ENCODE measurements at places on chromosomes 6 and 20. TPM values are rescaled to one million over a fixed set of nuclear protein-coding genes. Genes with fewer than 3 reads are reported as not detected.

Gene SLC35F1
- total RNA-seq, result 4.5 TPM

Gene PAK5
- total RNA-seq, result 12.2 TPM

Gene TPX2
- 71.9 TPM for total RNA-seq

Gene ATP6V1G2
- 1.5 TPM for total RNA-seq

- no peak overlapping the region for H3K27ac ChIP-seq
- no peak for DNase-seq
- no peak overlapping the region for H3K4me3 ChIP-seq
Observed at GRCh38 chr20:54469293-54469692, 6.1 kb upstream of the DOK5 start.

- no peak overlapping the region for H3K27ac ChIP-seq
- H3K4me1 ChIP-seq, result peaks cover 14% of the 10 kb centered on the region
- H3K4me3 ChIP-seq, result no peak overlapping the region
- DNase-seq, result no peak
- H3K27me3 ChIP-seq, result peaks cover 3% of the 10 kb centered on the region
- H3K36me3 ChIP-seq, result peaks cover 1% of the 10 kb centered on the region
Observed at GRCh38 chr20:19673575-19673974, 84.5 kb upstream of the RIN2 start.

DNA sequence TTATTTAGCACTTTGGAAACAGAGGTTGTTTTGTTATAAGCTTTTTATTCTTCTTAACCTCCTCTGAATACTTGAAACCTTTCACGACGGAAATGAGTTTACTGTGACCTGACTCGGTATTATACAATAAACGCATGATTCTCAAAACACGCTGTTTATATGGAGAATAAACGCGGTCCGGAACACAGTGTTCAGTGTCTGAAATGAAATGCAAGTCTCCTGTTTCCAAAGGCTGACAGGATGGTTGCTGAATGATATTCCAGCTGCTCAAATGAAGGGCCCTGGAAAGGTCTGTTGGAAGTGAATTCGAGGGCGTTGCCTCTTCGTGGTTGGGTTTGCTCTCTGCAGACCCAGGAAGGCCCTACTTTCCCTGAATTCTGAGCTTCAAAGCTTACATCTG lies 83.4 kb downstream of the RSPH3 start:
- H3K27ac ChIP-seq, result no peak overlapping the region
- no peaks in the 10 kb centered on the region for H3K27me3 ChIP-seq
- H3K4me3 ChIP-seq, result no peak overlapping the region
- H3K36me3 ChIP-seq, result no peaks in the 10 kb centered on the region
- DNase-seq, result no peak

- H3K27me3 ChIP-seq, result peaks cover 10% of the 10 kb centered on the region
- H3K4me1 ChIP-seq, result peaks cover 7% of the 10 kb centered on the region
- H3K4me3 ChIP-seq, result peak overlapping the region; percentile 18
- peaks cover 4% of the 10 kb centered on the region for H3K36me3 ChIP-seq
Observed at GRCh38 chr6:7615611-7616383, 25.8 kb downstream of the SNRNP48 start.

- H3K4me3 ChIP-seq, result no peak overlapping the region
- no peaks in the 10 kb centered on the region for H3K27me3 ChIP-seq
- no peaks in the 10 kb centered on the region for H3K36me3 ChIP-seq
- DNase-seq, result no peak
- H3K4me1 ChIP-seq, result peaks cover 23% of the 10 kb centered on the region
Observed at GRCh38 chr20:53617791-53618489, 24.3 kb upstream of the ZNF217 start.

DNA sequence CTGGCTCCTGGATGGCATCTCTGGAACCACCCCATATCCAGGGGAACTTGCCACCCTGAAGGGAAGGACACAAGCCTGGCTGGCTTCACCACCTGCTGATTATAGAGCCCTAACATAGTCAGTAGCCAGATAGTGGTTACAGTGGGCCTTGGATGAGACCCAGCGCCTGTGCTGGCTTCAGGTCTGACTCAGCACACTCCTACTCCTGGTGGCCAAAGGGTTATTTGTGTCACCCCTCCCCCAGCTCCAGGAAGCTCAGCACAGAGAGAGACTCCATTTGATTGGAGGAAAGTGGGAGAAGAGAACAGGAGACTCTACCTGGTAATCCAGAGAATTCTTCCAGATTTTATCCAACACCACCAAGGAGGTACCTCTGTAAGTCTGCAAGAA lies 12.8 kb downstream of the SNX14 start:
- DNase-seq, result no peak
- peaks cover 39% of the 10 kb centered on the region for H3K36me3 ChIP-seq
- no peak overlapping the region for H3K27ac ChIP-seq
- no peak overlapping the region for H3K4me3 ChIP-seq

Measured in progenitor cell of endocrine pancreas (in vitro differentiated cells).